ENCODE measurements at places on chromosomes 1 and 21.

DNA sequence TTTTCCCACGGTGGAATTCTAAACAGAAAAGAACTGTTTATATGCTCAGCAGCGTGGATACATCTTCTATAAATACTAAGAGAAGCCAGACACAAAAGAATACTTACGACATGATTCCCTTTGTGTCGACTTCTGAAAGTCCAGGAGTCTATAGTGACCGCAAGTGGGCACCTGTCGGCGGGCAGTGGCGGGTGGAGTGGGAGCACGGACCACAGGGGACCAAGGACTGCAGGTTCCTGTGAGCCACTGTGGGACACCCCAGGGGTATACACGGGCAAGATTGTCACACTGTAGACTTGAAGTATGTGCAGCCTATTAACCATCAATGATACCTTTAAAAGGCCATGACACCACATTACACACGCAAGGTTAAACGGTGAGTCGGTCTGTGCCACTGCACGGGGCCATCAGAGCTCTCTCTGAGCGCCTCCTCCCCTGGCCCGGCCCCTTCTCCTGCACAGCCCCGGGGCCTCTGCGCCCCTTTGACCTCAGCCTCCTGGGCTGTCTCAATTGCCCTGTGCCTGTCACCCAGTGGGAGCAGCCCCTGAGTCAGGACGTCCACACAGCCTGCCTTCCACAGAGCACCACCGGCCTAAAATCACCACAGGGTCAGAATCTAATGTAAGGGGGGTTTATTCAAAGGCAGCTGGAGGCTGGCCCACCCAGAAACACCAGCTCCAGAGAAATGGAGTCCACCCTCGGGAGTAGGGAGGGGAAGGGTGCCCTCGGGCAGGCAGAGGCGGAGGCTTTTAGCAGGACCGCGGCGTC, 90.0 kb upstream of the COL6A1 start:
- DNase-seq = no peak

- no peak for DNase-seq
Observed at GRCh38 chr1:89725011-89725370, 92.1 kb downstream of the LRRC8C start.

DNA sequence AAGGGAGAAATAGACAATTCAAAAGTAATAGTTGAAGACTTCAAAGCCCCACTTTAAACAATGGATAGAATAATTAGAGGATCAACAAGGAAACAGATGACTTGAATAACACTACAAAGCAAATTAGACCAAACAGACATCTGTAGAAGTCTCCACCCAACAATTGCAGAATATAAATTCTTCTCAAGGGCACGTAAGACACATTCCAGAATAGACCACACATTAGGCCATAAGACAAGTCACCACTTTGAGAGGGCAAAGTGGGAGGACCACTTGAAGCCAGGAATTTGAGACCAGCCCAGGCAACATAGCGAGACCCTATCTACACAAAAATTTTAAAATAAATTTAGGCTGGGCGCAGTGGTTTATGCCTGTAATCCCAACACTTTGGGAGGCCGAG, 20.5 kb upstream of the RNF186 start:
- no peak for DNase-seq

- DNase-seq = no peak
Observed at GRCh38 chr1:35570589-35571137, 2.5 kb upstream of the TFAP2E start.

GRCh38 chr1:2288311-2288710, 60.2 kb downstream of the SKI start:
- DNase-seq = no peak

DNA sequence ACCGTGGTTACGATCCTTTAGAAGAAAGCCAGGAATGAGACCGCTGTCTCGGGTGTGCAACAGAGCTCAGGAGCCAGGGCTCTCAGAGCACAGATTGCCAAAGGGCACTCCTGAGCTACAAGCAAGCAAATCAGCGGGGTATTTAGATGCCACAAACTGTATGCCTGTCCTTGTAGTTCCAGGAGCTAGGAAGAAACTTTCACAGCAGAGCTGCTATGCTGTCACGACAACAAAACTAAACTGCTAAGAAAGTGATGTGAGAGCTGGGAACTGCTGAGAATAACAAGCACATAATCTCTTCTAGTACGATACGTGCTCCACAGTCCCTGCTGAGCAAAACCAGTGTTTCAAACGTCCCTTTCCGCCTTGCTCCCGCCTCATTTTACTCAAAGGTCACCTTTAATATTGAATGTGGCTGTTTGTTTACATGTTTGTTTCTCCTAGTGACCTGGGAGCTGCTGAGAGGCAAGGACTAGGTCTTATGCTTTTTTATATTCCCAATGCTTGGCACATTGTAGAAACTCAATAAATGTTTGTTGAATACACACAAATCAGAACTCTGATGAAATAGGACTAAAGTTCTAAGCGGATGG, 14.7 kb downstream of the GREM2 start:
- DNase-seq = no peak

GRCh38 chr1:26811057-26811456, 15.4 kb upstream of the ZDHHC18 start:
- DNase-seq = no peak

GRCh38 chr1:182917378-182917777, 35.6 kb downstream of the SHCBP1L start:
- no peak for DNase-seq

DNA sequence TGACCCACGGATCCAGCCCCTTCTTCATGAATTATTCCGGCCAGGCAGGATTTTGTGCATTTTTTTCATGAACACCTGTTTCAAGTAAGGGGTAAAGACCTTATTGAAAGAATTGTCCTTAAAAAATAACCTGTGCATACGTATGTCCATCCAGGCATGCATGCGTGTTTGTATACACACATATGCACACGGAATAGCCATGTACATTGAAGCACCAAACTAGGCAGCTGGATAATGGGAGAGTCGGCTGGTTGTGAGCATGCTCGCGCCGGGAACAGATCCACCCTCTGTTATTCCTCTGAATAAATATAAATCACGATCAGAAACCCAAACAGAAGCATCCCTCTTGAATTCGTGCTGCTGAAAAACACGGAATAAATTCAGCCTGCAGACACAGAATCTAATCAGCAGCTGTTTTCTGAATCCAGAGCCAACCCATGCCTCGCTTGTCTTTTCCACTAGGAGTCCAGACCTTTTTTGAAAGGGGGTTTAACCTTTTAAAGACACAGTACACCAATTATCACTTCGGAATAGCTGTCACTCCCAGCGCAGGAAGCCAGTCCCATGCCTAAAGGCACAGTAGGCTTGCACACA, at the start of gene HIVEP3:
Gene HIVEP3 (minus strand): TSS at position 473 of the 594 bp plus-strand sequence.
- DNase-seq = no peak

GRCh38 chr1:35644204-35644603, 2.9 kb upstream of the PSMB2 start:
- DNase-seq = no peak

DNA sequence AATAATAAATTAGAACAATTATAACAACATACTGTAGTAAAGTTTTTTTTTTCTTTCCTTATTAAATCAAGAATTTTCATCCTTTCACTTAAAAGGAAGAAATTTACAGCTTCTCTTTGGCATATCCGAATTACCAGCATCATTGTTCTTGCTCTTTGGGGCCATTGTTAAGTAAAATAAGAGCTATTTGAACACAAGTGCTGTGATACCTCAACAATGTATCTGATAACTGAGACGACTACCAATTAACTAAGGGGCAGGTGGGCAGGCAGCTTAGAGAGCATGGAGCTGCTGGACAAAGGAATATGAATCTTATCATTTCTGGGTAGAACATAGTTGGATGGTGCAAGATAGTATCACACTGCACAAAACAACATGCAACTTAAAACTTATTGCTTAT, 719.9 kb upstream of the TMPRSS15 start:
- DNase-seq = no peak

DNA sequence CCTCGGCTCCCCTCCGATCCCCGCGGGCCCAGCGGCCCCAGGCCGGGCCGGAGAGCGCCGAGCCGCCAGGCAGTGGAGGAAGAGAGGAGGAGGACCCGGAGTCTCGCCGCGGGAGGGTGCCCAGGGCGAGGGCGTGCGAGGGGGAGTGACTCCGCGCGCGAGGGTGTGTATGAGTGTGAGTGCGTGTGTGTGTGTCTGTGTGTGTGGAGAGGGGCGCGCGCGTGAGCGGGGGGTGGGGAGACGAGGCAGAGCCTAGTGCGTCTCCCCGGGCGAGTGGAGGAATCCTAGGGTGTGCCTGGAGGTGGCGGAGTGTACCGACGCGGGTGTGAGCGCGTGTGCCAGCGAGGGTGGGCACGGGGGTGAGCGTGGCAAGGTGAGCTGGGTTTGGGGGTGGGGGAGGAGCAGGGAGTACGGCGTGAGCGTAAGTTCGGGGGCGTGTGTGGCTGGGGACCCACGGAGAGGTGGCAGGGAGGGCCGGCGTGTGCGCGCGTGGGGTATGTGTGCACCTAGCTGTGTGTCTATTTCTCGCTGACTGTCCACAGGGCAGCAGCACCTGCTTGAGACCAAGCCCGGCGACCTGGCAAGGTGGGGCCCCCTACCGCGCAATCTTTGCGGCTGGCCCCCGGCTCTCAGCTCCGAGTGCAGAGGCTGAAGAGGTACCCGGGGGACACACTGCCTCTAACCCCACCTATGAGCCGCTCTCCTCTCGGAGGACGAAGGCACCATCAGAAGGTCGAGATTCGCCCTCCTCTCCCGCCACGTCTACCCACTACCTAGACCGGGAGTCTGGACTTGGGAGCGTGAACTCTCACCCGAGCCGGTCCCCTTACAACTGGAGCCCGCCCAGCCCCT, 784 bp upstream of the KCND3 start:
- no peak for DNase-seq

DNA sequence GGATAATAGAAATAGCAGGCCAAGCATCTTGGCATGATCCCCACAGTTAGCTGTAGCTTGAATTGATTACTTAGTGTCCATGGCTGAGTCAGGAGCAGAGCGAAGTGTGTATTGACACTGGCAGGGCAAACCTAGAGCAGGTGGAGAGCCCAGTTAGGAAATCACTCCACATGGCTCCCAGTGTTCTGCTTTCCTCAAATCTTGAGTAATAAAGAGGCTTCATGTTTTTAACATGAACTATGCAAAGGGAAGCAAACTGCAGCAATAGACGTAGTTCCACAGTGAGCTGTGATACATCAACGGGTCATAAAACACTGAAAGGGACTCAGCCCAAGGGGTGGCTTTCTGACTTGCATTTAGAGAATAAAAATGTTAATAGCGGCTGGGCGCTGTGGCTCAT, 28.9 kb downstream of the RHEX start:
- no peak for DNase-seq

DNA sequence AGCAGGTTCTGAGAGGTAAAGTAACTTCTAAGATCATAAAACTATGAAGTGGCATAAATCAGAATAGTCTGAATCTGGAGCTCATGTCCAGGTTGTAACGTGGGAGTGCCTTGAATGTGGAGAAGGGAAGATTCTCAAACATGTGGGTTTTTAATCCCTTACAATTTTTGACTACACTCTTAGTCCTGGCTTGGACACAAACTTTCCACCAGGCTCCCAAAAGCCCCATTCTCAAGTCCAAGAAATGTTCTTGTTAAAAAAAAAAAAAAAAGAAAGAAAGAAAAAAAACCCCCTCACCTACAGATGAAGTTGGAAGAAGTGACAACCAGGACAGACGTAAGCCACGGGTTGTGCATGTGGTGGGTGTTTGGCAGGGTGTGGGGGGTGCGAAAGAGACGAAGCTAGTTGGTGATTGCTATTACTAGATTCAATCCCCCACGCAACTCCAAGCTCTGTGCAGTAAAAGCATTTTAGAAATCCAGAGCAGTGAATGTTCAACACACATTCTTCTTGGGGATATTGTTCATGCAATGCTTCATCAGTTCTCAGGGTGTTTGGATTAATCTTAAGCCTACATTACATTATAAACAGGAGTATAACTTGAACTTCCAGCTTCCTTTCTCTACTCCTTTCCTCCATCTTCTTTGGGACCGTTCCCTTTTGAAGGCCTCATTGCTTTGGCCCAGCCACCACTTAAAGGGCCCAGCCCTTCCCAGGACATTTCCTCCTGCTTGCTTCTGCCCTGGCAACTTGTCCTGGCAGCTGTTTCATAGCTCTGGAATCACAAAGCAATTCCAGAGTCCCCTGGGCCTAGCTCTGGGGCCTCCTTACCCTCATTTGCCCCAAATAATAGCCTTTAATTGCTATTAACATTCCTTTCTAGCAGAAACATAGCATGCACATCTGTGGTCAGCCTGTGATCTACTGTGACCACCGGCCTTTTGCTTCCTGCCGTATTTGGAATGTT, 41.8 kb downstream of the PHC2 start:
- no peak for DNase-seq

DNA sequence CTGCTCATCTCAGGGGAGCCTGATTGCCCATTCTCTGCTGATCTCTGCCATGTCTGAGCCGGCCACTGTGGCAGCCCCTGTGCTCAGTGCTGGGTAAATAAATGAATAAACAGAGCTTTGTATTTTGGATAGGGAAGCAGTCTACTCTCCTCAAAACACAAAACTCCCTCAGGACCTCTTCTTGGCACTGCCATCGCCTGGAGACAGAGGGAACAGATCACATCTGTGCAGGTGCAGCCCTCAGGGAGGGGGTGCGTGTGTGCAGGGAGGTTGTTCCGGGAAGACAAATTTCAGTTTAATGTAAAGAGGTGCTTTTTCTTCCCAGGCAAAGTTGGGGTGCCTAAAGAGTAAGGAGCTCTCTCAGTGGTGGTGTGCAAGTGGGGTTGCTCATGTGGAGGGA, 7.7 kb upstream of the FAM167B start:
- no peak for DNase-seq

DNA sequence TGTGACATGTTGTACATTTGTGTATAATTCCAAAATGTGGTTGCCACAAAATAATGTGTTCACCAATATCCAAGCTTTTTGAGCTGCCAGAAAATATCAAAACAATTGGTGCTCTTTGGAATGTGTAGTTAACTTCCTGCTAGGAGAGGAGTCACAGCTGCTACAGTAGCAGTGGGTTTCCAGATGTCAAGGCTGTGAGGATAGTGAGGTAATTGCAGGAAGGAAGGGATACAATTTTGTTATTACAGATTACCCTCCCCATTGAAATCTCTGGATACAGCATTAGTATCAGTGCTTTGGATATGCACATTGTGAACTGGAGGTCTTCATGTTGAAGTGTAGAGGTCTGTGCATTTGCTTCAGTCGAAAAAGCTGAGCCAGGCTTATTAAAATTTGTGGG, 253.2 kb downstream of the PTPRC start:
- DNase-seq = no peak

DNA sequence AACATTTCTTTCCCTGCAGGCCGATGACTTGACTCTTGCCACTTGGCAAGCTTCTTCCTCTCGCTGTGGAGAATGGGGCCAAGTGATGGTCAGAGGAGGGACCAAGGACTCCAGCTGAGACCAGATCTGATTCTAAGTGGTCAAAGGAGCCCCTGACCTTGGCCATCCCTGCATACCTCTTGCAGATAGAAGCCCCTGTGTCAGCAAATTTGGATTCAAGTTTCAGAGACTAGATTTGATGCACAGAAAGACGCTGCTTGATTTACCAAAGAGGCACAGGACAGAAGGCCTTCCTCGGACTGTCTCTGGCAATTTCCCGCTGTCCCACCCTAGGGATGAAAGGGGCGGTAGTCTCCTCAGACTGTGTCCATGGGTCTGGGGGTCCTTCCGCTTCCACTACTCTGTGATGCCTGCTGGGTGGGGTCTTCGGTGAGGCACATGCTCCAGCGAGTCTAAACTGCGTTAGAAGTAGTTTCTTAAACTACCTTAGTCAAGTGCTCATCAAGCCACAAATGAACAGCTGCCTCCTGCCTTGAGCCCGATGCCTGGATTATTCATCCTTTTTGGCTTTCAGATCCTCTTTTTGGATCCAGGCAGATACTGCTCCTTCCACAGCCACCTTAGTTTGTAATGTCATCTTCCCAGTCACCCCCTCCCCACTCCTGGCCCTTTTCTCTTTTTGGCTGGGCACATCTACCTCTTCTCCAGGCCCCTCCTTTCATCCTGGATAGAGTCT, 31.8 kb upstream of the RBM15 start:
- DNase-seq = no peak
